ENCODE measurements at places on chromosomes 4 and X.

DNA sequence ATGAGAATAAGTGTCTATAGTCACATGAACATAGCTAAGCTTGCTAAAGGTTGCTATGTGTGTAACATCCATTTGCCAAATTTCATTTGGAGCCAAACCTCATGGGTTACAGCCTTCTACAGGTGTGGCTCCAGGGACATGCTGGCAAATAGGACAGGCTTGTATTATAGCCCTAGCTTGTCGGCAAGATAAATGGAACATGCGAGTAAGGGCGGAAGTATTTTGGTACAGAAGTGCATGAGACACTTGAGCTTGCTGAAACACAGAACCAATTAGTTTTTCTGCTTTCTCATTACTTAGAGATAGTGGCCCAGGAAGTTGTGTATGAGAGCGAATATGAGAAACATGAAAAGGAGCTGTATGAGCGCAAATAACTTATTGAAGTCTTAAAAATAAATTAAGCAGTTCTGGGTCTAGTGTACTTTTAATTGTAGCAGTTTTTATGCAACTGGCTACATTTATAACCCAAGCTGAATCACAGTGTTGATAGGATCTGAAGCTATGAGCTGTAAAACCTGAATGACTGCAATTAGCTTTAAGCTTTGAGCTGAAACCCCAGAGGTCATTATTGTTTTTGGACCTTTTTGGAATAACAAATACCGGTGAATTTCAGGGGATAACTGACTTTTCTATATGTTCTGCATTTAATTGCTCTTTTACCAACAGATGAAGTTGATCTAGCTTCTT lies 64.6 kb downstream of the KDM5C start:
- no peaks in the 10 kb centered on the region for H3K4me1 ChIP-seq
- no peak overlapping the region for H3K4me3 ChIP-seq

GRCh38 chr4:14241574-14241973 lies 614.0 kb upstream of the BOD1L1 start:
- H3K4me3 ChIP-seq = no peak overlapping the region
- H3K27ac ChIP-seq = no peak overlapping the region
- DNase-seq = no peak
- H3K27me3 ChIP-seq = no peaks in the 10 kb centered on the region

GRCh38 chr4:23105759-23106370 lies 413.1 kb downstream of the GBA3 start:
- no peaks in the 10 kb centered on the region for H3K36me3 ChIP-seq
- H3K27ac ChIP-seq = no peak overlapping the region
- no peak overlapping the region for H3K4me3 ChIP-seq
- H3K27me3 ChIP-seq = no peaks in the 10 kb centered on the region

- H3K36me3 ChIP-seq = no peaks in the 10 kb centered on the region
- no peak overlapping the region for H3K4me3 ChIP-seq
- no peak overlapping the region for H3K27ac ChIP-seq
- peaks cover 20% of the 10 kb centered on the region for H3K4me1 ChIP-seq
- no peaks in the 10 kb centered on the region for H3K27me3 ChIP-seq
Measured at GRCh38 chr4:15890246-15890829, 48.2 kb downstream of the FGFBP1 start.

DNA sequence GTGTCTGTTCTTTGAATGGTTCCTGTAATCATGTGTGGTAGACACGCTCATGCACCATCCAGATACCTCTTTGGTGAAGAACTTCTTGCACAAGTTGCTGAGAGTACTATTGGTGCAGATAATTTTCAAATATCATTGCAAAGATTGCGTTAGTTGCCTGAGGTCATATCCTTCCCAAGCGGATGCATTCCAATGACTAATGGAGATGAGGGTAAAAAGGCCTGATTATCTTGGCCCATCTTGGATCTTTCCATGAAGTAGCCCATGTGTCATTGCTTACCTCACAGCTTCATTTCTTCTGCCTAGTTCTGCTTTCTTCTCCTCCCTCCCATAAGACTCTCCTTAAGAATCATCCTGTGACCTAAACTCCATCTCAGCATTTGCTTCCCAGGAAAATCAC lies 384.9 kb upstream of the CNKSR2 start:
- no peak overlapping the region for H3K4me3 ChIP-seq
- no peak for DNase-seq
- no peaks in the 10 kb centered on the region for H3K36me3 ChIP-seq
- no peak overlapping the region for H3K27ac ChIP-seq
- no peaks in the 10 kb centered on the region for H3K27me3 ChIP-seq

DNA sequence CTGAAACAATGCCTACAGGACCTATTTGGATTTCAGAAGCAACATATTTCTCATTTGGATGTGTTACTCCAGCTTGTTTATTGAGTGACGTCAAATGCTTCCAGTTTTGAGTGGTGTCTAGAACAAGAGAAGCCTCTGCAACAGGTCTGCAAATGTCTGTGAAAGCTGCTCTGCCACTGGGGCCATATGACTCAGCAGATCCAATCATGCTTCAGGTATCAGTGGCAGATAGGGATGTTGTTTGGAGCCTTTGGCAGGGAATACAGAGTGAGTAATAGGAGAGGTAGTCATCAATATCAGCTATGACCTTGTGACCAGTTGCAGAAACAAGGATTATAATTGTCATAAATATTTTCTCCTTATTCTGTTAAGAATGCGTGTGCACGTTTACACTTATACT lies 141.1 kb upstream of the ZXDA start:
- no peak overlapping the region for H3K27ac ChIP-seq
- no peaks in the 10 kb centered on the region for H3K27me3 ChIP-seq
- H3K36me3 ChIP-seq = no peaks in the 10 kb centered on the region
- no peak overlapping the region for H3K4me3 ChIP-seq
- H3K4me1 ChIP-seq = no peaks in the 10 kb centered on the region

DNA sequence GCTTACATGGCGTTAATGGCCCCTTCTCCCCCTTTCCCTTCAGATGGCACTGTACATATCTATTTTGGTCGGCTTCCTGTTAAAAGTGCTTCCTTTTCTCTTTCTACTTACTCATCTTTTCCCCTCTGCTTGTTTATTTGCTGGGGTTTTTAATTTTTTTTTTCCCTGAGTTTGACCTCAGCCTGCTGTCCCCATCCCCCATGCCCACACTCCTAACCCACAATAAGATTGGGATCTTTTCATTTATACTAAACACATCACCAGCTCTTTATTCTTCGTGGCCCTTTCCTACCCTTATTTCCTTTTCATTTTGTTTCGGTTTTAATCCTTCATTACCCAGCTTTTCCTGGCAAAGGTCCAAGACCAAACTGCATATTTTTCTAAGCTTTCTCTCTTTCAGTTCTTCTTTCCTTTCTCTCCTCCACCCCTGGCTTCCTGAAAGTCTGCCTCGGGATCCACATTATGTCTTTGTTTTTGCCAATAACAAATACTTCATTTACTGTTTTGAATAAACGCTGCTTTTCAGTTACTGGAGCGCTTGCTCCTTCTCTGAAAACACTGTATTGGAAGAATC lies 152.0 kb upstream of the USP9X start:
- peaks cover 7% of the 10 kb centered on the region for H3K4me1 ChIP-seq
- peak overlapping the region; percentile 35 for H3K27ac ChIP-seq
- DNase-seq = no peak
- H3K4me3 ChIP-seq = no peak overlapping the region

- DNase-seq = no peak
- H3K27ac ChIP-seq = no peak overlapping the region
- H3K4me1 ChIP-seq = no peaks in the 10 kb centered on the region
- H3K36me3 ChIP-seq = no peaks in the 10 kb centered on the region
Measured at GRCh38 chrX:153741446-153741845, 16.8 kb downstream of the ABCD1 start.

GRCh38 chrX:121151293-121151692 lies 103.9 kb downstream of the GLUD2 start:
- no peak for DNase-seq
- H3K36me3 ChIP-seq = no peaks in the 10 kb centered on the region
- no peaks in the 10 kb centered on the region for H3K27me3 ChIP-seq
- no peaks in the 10 kb centered on the region for H3K4me1 ChIP-seq
- no peak overlapping the region for H3K27ac ChIP-seq

DNA sequence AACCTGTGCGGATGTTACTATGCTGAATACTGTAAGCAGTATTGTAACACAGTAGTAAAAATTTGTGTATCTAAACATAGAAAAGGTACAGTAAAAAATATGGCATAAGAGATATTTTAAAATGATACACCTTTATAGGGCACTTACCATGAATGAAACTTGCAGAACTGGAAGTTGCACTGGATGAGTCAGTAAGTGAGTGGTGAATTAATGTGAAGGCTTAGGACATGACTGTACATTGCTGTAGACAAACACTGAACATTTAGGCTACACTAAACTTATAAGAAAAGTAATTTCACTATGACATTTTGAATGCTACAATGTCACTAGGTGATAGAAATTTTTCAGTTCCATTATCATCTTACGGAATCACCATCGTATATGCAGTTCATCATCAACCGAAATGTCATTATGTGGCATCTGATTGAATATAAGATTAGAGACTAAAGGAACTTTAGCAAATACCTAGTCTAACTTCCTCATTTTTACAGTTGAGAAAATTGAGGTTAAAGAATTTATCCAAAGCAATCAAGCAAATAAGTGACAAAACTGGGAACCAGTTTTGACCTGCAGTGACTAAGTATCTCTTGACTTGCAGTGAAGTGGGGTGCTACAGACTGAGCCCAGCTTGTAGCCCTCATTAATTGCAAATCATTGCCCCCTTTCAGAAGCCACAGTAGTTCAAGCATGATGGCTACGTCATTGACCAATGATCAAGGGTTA lies 55.3 kb downstream of the EGF start:
- no peaks in the 10 kb centered on the region for H3K36me3 ChIP-seq
- peak overlapping the region; percentile 66 for H3K27ac ChIP-seq
- peaks cover 22% of the 10 kb centered on the region for H3K4me1 ChIP-seq
- no peak overlapping the region for H3K4me3 ChIP-seq

DNA sequence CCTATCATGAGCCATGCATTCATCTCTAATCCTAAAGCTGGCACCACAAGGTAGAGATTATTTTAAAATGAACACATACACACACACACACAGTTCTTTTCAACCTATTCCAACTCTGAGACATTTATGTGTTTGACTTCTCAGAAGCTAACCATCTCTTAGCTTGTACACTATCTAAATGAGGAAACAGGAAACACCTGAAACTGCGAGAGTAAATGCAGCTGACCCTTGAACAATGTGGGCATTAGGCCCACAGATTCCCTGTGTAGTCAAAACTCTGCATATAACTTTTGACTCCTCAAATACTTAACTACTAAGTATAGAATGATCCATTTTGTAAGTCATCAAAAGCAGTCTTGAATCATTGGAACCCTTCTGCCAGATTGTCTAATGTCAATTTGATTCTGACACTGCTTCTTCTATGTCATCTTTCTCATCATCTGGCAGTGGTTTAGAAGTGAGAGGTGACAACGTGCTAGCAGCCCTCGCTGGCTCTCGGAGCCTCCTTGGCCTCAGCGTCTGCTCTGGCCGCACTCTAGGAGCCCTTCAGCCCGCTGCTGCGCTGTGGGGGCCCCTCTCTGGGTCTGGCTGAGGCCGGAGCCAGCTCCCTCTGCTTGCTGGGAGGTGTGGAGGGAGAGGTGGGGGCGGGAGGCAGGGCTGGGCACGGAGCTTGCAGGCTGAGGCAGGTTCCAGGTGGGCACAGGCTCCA lies 21.4 kb upstream of the IL15 start:
- no peak overlapping the region for H3K4me3 ChIP-seq
- no peaks in the 10 kb centered on the region for H3K36me3 ChIP-seq
- no peaks in the 10 kb centered on the region for H3K4me1 ChIP-seq
- H3K27ac ChIP-seq = no peak overlapping the region

- no peak overlapping the region for H3K27ac ChIP-seq
- no peaks in the 10 kb centered on the region for H3K4me1 ChIP-seq
- no peak overlapping the region for H3K4me3 ChIP-seq
- no peaks in the 10 kb centered on the region for H3K36me3 ChIP-seq
- DNase-seq = no peak
Measured at GRCh38 chr4:151807220-151807619, 46.4 kb upstream of the GATB start.

DNA sequence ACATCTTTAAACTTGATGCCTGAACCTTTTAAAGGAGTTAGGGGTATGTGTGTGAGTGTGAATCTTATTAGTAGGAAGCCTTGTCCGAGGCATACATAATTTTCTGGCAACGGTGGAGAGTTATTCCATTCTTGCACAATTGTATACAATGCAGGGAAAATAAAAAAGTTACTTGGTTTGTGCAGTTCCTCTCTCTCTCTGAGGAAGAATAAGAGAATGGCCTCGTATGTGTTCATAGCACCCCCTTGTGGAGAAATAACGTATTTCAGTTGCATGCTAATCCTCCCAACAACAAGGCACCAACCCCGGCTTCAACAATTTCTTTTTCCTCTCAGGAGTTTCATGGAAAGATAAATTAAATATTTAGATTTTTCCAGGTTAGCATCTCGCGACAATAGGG lies 33.7 kb upstream of the FGF13 start:
- H3K4me3 ChIP-seq = no peak overlapping the region
- DNase-seq = no peak

GRCh38 chr4:22487328-22487727 lies 28.5 kb downstream of the ADGRA3 start:
- DNase-seq = no peak
- H3K36me3 ChIP-seq = no peaks in the 10 kb centered on the region
- peaks cover 39% of the 10 kb centered on the region for H3K4me1 ChIP-seq
- H3K27ac ChIP-seq = no peak overlapping the region
- H3K27me3 ChIP-seq = no peaks in the 10 kb centered on the region

DNA sequence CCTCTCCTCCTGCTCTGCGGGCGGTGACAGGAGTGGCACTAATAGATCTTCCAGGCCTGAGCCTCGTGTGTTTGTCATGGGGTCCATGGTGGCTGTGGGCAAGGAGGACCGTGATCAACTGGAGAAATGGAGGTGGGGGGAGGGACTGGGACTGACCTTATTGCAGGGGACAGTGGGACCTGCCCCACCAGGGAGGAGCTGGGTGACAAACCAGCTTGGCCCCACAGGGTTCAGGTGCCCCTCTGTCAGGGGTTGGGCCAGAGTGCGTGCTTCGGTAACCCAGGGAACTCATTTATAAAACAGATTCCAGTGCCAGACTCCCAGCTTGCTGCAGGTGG lies 366.5 kb downstream of the BCOR start:
- no peaks in the 10 kb centered on the region for H3K4me1 ChIP-seq
- no peak for DNase-seq
- no peaks in the 10 kb centered on the region for H3K27me3 ChIP-seq
- H3K36me3 ChIP-seq = no peaks in the 10 kb centered on the region

- no peak overlapping the region for H3K4me3 ChIP-seq
- H3K4me1 ChIP-seq = peaks cover 7% of the 10 kb centered on the region
- no peaks in the 10 kb centered on the region for H3K36me3 ChIP-seq
- no peak overlapping the region for H3K27ac ChIP-seq
Measured at GRCh38 chrX:6184900-6185515, 43.7 kb downstream of the NLGN4X start.

GRCh38 chrX:154308108-154308946 lies 12.7 kb downstream of the TKTL1 start:
- no peaks in the 10 kb centered on the region for H3K36me3 ChIP-seq
- H3K4me3 ChIP-seq = no peak overlapping the region
- H3K27ac ChIP-seq = no peak overlapping the region
- H3K4me1 ChIP-seq = no peaks in the 10 kb centered on the region

DNA sequence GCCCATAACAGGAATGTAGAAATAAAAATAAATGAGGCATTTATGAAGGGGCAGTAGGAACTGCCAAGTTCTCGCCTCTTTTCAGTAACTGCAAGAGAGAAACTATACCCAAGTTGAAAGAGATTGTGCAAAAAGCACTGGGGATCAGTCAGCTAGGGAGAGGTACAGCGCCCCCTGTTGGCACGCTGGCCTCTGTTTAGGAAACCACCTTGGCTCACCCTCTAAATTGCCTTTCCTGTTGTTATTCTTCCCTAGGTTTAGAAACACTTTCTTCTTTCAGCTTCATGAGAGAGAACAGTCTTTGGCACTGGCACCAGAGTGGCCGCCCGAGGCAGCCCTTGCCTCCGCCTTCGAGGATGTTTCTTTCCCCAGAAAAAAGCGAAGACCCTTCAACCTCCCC lies 348.5 kb downstream of the MID1IP1 start:
- no peaks in the 10 kb centered on the region for H3K36me3 ChIP-seq
- no peak overlapping the region for H3K4me3 ChIP-seq
- DNase-seq = no peak
- H3K4me1 ChIP-seq = no peaks in the 10 kb centered on the region
- no peaks in the 10 kb centered on the region for H3K27me3 ChIP-seq
- H3K27ac ChIP-seq = no peak overlapping the region

Measured in RWPE2 (cell line).